ENCODE measurements at places on chromosomes 2 and 18.
A peak's percentile ranks its signal among the peaks of the same experiment; 100 is the strongest.

- no peak for DNase-seq
Measured at GRCh38 chr18:56639104-56639381, 651 bp upstream of the TXNL1 start.

DNA sequence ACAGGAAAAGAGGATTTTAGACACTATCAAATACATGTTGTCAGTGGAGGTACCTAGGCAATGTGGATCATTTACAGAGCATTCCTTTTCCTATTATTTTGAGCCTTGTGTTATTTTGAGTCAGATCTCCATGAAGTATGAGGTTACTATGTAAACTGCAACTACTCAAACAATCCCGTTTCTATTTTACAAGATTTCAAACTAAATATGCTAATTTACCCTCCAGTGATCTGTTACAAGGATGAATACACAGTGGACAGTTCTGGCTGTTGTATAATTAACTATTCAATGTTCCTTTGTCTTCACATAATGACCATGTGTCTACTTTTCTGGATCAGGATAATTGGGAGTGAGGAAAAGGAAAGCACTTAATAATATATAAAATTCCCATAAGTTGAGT lies 4.6 kb downstream of the HOXD1 start:
- no peak for DNase-seq

- no peak for DNase-seq
Measured at GRCh38 chr18:26357960-26358359, 131.7 kb downstream of the TAF4B start.

GRCh38 chr2:119233326-119234020 lies 9.8 kb downstream of the STEAP3 start:
- DNase-seq: no peak

DNA sequence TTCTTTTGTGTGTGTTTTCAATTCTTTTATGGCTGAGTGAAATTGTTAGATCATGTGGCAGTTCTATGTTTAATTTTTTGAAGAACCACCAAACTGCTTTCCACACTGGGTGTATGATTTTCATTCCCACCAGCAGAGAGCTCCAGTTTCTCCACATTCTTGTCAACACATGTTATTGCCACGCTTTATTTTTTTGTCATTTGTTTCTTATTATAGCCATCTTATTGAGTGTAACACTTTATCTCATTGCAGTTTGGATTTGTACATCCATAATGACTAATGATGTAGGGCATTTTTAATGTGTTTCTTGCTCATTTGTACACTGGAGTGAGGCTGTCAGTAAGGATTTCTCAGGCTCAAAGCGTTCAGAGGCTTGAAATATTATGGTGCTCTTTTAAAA lies 184.2 kb downstream of the PIEZO2 start:
- DNase-seq: no peak

GRCh38 chr2:16607301-16607700 lies 58.3 kb downstream of the CYRIA start:
- DNase-seq: no peak

GRCh38 chr2:221426929-221427328 lies 145.2 kb downstream of the EPHA4 start:
- DNase-seq: no peak

GRCh38 chr18:5982332-5982731 lies 87.0 kb upstream of the TMEM200C start:
- DNase-seq: no peak

DNA sequence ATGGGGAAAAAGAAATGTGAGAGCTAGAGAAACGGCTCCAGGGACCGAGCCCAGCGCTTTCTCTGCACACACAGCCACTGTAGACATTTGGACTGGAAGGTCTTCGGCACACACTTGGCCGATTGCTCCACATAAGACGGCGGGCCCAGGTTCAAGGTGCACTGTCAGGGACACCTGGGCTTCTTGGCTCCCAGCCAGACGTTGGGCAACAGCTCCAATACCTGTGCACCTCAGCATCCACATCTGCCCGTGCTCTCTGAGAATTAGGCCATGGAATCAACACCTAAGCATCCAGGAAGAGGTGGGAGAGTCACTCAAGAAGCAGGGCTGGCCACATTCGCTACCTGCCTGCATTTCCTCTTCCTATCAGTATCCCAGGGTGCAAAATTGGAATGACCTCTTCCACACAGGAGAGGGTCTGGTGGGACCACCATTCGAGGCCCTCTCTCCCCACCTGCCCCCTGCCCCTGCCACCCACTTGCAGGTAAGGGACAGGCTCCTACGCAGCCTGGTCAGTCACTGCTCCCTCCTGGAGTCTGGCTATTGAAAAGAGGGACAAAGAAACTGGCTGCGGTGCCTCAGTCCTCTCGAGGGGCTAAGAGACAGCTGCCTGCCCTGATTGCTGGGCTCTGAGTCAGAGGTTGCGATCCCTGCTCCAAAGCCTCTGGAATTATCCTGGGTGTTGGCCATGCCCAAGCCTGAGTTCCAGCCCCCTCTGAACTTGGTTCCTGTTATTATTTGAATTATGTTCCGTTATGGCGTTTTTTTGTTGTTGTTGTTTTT lies 40.1 kb upstream of the TAF1B start:
- DNase-seq: peak; percentile 36

DNA sequence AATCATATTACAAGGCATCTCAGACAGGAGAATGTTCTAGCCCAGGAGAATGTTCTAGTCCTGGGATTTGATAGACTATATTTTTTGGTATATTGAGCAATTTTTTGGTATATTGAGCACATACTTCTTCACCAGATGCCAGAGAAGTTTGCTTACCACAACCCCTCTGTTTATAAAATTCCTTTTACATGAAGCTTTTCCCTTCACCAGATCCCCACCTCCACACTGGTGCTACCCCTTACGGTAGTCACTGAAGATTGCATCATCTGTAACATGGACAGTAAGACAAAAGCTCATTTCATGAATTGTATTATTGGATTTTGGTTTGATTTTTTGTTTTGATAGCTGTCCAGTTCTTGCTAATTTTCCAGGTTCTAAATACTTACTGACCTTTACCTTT lies 7.2 kb upstream of the HNMT start:
- no peak for DNase-seq

GRCh38 chr2:162333968-162334367 lies 10.0 kb upstream of the GCA start:
- DNase-seq: no peak

GRCh38 chr2:65495251-65495877 lies 63.0 kb upstream of the SPRED2 start:
- DNase-seq: no peak

DNA sequence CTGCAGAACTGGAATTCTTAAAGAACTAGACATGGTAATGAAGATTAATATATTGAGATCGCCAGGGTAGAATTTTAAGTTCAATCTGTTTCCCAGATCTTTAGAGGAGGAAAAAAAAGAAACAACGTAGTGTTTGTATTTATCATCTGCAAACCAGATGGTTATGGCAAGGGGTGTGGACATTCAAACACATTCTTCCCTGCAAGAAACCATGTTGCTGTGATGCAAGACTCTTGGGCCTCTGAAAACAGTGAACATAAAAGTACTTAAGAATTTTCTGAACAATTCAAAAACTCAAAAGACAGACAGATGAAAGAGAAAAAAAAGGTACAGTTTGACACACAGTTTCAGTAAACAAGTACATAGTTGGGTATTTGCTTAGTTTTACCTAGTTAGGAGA lies 35.6 kb downstream of the COL5A2 start:
- DNase-seq: no peak

- no peak for DNase-seq
Measured at GRCh38 chr18:76459687-76460350, 35.2 kb downstream of the ZNF516 start.

DNA sequence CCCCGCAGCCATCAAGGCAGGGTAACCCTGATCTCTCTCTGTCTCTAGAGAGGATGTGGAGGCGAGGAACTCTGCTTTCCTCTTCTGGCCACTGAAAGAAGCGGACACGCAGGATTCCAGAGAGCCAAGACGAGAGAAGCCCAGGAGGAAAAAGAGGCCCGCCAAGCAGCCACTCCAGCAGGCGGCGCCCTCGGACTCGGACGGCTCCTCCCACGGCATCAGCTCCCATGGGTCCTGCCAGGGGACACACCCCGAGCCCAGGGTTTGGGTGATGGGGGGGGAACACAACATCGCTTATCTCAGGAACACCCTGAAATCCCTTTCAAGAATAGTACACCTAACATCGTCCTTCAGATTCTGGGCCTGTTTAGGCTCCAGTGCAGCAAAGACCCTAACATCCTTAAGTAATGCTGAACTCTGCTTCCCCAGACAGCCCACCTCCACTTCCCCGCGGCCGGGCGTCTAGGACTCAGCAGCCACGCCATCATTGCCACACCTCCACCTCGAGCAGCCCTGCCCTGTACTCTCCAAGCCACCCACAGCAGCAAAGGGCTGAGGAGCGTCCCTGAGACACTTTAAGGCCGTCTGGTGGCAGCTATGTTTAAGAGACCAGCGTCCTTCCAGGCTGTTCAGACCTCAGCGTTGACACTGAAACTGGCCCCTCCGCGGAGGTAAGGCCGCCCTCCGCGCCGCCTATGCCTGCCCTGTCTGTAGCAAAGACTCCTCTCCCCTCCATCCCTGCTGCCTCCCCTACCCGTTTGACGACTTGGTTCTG lies 34.3 kb upstream of the CNGA3 start:
- no peak for DNase-seq

DNA sequence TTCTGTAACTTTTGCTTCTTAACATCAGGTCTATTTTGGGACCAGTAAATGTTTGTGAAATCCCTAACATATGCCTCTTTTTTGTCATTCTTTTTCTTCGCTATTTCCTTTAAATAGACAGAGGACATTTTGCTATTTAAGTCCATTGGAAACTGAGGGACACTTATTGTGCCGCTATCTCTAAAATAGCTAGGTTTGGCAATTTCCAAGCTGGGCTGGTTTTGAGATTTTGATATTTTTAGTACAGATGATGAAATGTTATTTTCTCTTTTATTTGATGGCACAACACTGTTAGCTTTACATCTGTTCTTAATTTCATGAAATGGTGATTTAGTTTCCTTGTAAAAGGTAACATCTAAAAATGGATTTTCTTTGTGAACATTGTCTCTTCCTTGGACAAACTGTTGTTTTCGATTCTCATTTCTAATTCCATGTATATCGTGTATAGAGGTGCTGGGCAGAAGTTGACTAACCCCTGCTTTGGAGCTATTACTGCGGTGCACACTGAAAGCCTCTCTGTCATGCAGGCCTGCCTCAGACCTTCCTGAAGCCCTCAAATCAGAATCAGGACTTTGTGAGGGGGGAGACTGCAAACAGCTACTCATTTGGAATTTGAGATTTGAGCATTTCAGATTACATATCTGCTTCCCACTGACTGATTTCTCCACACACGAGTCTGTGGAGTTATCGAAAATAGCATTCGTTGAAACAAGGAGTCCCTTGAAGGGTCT lies 594 bp downstream of the RAD51AP2 start:
- DNase-seq: no peak

DNA sequence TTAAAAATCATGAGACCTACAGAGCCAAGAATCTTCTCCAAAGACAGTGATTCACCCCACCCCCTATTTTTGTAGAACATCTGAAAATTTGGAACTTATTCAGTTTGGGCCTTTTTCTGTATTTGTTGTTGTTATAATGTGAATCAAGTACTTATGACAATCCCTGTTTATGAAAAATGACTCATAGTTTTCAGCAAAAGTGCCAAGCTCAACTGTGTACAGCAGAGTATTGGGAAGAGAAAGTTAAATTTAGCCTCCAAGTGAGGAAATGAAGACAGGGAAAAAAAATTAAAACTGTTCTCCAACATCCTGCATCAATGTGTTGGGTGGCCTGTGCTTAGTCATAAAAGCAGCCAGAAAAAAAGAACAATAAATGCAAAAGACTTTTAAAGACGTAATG lies 46.2 kb downstream of the LRATD1 start:
- DNase-seq: no peak

DNA sequence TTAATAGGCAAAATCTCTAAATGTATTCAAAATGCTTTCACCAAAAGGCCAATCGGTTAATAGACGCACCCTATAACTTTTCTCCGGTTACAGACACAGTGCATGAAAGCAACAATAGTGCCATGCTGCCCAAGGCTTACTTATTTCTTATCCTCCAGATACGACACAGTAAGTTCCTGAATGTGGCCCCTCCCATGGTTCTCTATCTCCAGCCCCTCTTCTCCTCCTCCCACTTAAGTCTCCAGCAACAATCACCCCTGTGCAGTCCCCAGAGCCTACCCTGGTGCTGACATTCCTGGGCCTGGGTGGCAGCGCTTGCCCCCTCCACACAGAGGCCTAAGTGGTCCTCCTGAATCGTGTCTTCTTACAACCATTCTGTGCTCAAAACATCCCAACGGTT lies 3.6 kb downstream of the KIDINS220 start:
- DNase-seq: no peak

GRCh38 chr2:88307817-88308216 lies 137.7 kb downstream of the THNSL2 start:
- DNase-seq: no peak

GRCh38 chr2:236558993-236559978 lies 10.3 kb upstream of the ACKR3 start:
- DNase-seq: no peak

DNA sequence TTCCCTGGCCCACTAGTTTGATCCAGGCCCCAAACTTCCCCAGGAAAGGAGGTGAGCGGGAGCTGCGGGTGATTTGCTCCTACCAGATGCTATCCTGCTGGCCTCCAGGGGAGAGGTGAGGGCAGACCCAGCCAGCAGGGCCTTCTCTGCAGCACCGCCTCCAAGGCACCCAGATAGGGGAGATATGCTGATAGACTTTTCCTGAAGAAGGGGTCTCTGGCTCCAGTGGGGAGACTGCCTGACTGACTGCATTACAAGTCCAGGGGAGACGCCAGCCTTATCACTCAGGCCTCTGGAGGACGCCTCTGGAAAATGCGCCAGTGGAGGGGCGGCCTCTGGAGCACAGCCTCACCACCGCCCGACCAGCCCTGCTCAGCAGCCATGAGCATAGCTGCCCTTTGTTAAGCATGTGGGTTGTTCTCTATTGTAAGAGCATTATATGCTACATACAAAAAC lies 60.6 kb upstream of the SMAD7 start:
- DNase-seq: no peak

DNA sequence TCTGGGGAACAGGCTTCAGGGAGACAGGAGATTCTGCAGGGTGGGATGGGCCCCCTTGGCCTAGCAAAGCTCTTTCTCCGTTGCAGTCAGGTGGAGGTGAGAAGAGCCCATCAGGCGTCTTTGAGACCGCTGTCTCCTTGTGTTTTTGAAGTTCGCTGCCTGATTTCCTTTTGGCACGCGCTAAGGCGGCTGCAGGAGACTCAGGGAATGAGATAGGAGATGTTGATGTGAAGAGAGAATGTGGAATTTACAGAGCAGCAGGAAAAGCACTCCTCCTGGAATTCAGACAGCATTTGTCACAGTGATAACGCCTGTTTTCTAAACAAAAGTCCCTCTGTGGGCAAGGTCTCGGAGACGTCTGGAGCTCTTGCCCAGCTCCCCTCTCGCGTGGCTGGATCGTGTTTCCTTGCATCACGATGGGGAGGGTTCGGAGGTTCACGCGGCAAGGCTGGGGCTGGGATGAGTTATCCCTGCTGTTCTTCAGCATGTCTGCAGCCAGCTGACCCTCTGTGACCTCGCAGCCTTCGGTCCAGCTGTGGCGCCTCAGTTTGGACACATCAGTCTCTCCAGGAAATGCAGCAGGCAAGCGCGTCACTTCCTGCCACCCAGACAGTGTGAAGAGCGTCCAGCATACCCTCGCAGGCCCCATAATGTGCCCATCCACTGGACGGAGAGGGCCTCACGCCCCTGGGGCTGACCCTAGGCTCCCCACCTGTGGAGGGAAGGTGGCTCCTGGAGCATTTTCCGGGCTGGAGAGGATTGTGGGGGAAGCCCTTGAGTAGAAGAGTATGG lies 30.2 kb downstream of the GLI2 start:
- no peak for DNase-seq

Measured in NCI-H510A treated with DMSO at 0.1 percent for 48 hours (cell line).